AG08396 (cell line): ENCODE measurements at places on chromosomes 1 and 21.

GRCh38 chr1:186708694-186709097, 28.5 kb upstream of the PTGS2 start:
- no peak for DNase-seq

GRCh38 chr21:29403301-29403700, 104.6 kb downstream of the BACH1 start:
- no peak for DNase-seq

- peak; percentile 88 for DNase-seq
These were observed 140.9 kb upstream of the ARHGEF16 start for GRCh38 chr1:3313576-3313950.

GRCh38 chr1:36894824-36895223, 139.5 kb downstream of the GRIK3 start:
- no peak for DNase-seq

DNA sequence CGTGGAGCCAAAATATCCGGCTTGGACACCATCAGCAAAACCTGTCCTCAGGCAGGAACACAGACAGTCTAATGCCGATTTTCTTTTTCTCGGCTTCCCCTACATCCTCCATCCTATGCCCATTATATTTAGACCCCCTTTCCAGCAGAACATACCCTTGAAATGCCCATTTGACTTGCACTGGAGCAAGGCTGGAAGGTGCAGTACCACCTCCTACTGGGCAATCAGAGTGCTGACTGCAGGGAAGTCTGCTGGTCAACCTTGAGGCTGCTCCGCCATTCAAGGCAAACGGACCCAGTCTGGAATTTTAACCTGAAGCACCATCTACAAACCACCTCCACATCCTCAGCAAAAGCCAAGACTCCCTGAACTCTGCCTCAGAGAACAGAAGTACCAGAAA, 79.5 kb downstream of the TIAM1 start:
- no peak for DNase-seq

DNA sequence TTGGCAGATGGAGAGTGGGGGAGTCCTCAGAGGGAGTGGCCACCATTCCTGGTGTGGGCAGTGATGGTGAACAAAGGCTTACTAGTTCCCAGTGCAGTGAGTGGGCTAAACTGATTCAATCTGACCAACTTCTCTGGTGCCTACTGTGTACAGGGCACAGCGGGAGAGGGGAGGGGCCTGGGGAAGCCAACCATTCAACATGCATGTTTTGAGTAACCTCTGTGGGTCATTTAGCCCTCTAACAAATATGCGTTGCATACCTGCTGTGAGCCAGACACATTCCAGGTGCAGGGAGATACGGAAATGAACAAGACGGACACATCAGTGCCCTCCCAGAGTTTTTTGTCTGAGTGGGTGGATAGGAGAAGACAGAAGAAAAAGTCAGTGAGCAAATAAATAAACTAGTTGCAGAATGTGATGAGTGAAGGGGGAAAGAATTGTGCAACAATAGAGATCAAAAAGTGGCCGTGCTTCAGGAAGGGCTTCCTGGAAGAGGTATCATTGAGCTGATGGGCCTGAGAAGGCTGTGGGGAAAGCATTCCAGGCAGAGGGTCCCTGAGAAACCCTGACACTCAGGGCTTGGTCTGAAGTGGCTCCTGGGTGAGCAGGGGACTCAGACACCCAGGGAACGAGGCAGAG, 78.8 kb downstream of the EPHB2 start:
- DNase-seq, result no peak

DNA sequence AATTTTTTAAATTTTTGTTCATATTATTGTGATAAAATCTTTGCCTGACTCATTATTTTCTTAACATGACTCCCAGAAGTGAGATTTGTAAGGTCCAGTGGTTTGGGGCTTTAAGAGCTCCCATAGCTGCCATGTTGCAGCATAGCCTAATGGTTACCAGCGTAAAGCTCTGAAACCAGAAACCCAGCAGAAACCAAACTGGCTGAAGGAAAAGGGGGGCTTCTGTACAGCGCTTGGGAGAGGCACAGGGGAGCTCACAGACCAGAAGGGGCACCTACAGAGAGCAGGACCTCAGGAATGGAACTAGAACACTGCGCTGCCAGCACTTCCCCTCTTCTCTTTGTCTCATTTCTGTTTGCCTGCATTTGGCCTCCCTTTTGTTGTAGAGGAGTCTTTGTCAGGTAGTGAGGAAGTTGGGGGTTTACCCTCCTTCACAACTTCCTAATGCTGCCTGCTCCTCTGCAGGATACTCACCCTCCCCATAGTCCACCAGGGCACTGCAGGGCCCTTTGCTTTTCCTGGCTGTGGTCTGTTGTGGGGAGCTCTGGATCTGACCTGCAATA, 2.6 kb upstream of the PYCR2 start:
- DNase-seq, result no peak

DNA sequence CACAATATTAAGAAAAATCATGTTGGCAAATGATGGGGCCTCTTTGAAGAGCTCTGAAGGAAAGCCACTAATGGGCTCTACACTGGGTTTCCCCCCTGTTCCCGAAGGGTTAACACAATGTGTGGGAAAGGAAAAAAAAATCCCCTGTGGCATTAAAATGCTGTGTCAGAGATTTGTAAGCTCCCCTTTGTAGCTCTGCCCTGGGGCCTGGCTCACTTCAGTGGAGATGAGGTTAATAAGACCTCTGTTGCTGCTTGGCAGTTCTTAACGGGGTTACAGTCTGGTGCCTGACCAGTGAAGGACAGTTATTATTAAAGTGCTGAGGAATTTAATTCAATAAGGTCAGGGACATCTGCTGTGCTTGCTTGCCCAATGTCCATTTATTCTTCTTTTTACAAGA, 129.7 kb upstream of the UBE2U start:
- DNase-seq, result no peak

- DNase-seq, result no peak
These were observed 5.6 kb upstream of the LACTBL1 start for GRCh38 chr1:22978299-22978698.

DNA sequence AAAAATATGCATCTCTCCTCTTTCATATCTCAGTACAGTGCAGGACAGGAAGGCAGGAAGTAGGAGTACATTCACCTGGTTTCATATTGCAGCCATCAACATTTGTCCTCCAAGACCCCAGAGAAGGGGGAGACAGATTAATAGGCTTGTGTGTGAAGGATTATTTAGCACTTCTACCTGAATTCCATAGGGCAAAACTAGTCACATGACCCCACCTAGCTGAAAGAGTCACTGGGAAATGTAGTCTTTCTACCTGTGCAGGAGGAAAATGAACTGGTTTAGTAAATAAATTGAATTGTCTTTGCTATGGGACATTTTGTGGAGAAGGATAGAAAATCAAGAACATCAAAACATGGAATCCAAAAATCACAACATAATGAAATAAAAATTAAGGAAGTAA, 13.9 kb upstream of the TRIM33 start:
- no peak for DNase-seq
